ENCODE measurements at places on chromosomes 7 and 10. TPM values are rescaled to one million over a fixed set of nuclear protein-coding genes. Genes with fewer than 3 reads are reported as not detected.

C10orf53 gene
- total RNA-seq, result not detected

INMT gene
- 2.1 TPM for total RNA-seq

NPC1L1 gene
- total RNA-seq, result not detected

ZNF800 gene
- total RNA-seq, result 8.5 TPM

OR2A1 gene
- total RNA-seq, result under 0.01 TPM

PBLD gene
- 2.1 TPM for total RNA-seq

ASZ1 gene
- not detected for total RNA-seq

RSPH10B gene
- total RNA-seq, result not detected

KIAA1549 gene
- total RNA-seq, result 1.0 TPM

HOGA1 gene
- total RNA-seq, result 1.0 TPM

LIPJ gene
- total RNA-seq, result not detected

PANK1 gene
- 6.1 TPM for total RNA-seq

LIPK gene
- total RNA-seq, result not detected

SYCE1 gene
- total RNA-seq, result not detected

FFAR4 gene
- not detected for total RNA-seq

ADAM8 gene
- total RNA-seq, result 1.2 TPM

NUTM2E gene
- not detected for total RNA-seq

TMEM213 gene
- not detected for total RNA-seq

C10orf105 gene
- not detected for total RNA-seq

POU6F2 gene
- total RNA-seq, result not detected

ZEB1 gene
- total RNA-seq, result 22.7 TPM

PIK3AP1 gene
- not detected for total RNA-seq

PDCD4 gene
- 23.4 TPM for total RNA-seq

H2BK1 gene
- not detected for total RNA-seq

GLI3 gene
- total RNA-seq, result 3.3 TPM

SRRM3 gene
- total RNA-seq, result 1.3 TPM

PON3 gene
- not detected for total RNA-seq

TYW1B gene
- total RNA-seq, result 0.30 TPM
